ENCODE measurements at places on chromosomes 2 and 18.

- no peak for DNase-seq
Measured at GRCh38 chr2:16568998-16569784, 96.4 kb downstream of the CYRIA start.

GRCh38 chr2:53802617-53803151 lies 15.8 kb downstream of the ERLEC1 start:
- DNase-seq = peak; percentile 16

- DNase-seq = no peak
Measured at GRCh38 chr18:72867746-72868584, at the start of gene NETO1. TSS of gene NETO1 (minus strand) at chr18:72867987. CDS start at chr18:72867291, 696 bp downstream.

- DNase-seq = no peak
Measured at GRCh38 chr18:9243029-9243428, 91.5 kb upstream of the TWSG1 start.

DNA sequence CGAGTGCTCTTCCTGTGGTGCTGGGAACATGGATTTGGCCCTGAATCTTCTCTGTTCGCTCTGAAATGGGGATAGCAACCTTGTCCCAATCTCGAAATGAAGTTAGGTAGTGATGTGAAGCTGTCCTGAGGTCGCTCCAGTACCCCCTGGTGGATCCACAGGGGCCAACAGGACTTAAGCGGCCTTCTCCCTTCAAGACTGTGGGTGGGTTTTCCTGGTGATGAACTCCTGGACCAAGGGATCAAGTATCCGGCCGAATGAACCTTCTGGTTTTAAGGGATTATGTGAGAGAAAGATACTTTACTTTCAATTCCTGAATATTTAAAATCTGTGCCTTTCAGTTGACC lies 156.5 kb downstream of the NAPG start:
- no peak for DNase-seq

GRCh38 chr2:224723586-224724217 lies 7.5 kb upstream of the CCDC195 start:
- DNase-seq = peak; percentile 51

GRCh38 chr2:230267556-230267955 lies 42.0 kb downstream of the SP140 start:
- no peak for DNase-seq

DNA sequence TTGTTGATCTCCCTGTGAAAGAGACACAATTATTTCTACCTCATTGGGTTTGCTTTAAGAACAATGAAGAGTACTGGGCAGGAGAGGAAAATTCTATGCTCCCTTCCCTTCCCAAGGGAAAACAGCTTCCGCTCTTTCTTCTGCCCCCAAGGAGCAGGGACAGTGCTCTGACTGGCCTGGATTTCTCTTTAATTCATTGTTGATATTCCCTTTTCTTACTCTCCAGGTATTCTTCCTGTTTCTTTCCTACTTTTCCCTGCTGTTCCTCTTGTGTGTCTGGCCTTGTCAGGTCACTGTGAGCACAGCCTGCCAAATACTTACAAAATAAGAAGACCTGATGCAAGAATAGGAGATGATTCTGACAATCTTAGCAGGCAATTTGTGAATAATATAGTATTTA lies 49.6 kb upstream of the SPAG16 start:
- DNase-seq = peak; percentile 51

- peak; percentile 38 for DNase-seq
Measured at GRCh38 chr2:238459081-238459629, 32.4 kb downstream of the ASB1 start.

- peak; percentile 81 for DNase-seq
Measured at GRCh38 chr18:7626922-7627440, 59.9 kb downstream of the PTPRM start.

- no peak for DNase-seq
Measured at GRCh38 chr2:33777786-33778185, 178.7 kb upstream of the FAM98A start.

DNA sequence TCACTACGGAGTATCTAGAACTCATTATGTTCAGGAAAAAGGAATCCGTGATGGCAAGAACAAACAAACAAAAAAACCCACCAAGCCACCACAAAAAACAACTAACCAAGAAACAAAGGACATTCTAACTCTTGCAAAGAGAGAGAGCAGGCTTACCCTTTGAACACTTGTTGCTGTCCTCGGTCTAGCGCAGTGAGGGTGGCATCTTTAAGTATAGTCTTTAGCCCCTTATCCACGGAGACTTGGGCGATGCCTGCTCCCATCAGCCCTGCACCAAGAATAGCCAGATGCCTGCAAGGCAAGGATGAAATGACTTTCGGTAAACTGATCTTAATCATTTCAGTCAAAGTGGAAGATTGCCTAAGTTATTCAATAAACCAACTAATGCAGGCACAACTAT lies 31.0 kb downstream of the GAREM2 start:
- no peak for DNase-seq

GRCh38 chr2:217254111-217254510 lies 394.2 kb upstream of the TNP1 start:
- DNase-seq = no peak

DNA sequence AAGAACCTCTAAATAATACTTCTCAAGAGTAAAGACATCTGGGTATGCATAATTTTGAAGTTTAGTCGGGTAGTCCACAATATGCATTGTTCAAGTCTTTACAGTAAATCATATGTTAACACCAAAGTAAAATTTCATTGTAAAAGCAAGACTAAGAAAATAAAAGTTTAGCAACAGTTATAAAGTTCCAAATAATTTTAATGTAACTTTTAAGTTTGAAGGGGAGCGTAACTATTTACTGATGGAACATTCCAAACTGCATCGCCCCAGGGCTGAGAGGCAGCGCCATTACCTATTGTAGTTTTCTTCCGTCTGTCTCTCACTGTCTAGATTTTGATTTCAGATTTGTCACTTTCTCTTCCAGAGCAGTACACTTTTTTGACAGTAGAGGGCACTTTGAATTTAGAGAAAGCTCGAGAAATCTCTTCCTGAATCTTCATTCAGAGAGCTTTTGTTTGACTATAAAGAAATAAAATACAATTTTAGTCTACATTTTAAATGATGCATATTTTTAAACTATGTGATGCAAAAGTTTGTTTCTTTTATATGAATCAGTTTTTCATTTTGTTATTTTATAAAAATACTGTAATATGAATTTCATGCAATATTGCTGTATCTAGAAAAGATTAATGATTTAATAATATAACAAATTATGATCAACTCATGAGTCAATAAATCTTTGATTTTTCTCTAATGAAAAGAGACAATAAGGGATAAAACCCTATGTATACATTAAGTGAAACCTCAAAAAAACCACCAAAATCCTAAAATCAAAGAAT lies 389.8 kb downstream of the FIGN start:
- DNase-seq = peak; percentile 56

- peak; percentile 20 for DNase-seq
Measured at GRCh38 chr18:25305584-25305983, 46.4 kb downstream of the ZNF521 start.

DNA sequence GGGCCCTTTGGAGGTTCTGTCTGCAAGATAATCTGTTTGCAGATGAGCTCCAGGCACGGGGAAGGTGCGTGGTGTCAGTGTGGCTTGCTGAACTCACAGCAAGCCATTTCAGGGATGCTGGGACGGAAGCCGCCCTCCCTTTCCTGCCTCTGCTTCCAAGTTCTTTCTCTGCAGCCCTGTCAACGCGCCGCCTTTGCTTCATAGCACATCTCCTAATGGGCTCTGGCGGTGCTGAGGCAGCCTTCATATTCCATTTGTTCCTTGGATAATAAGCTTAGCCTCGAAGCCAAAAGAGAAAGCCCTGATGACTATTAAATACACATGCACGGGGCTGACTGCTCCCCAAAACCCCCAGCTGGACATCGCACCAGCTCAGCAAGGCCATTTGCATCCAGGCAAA lies 81.7 kb upstream of the TAF1B start:
- no peak for DNase-seq

- DNase-seq = no peak
Measured at GRCh38 chr2:30717081-30717650, 90.1 kb downstream of the CAPN13 start.

Measured in iris pigment epithelial cell (primary cell).